ENCODE measurements at places on chromosomes 16 and 17. TPM values are rescaled to one million over a fixed set of nuclear protein-coding genes. Genes with fewer than 3 reads are reported as not detected.

The TAC4 gene
- not detected for total RNA-seq

The FOXC2 gene
- total RNA-seq: not detected

The PRSS22 gene
- total RNA-seq: 0.21 TPM

The PRSS8 gene
- total RNA-seq: not detected

The TBC1D3K gene
- total RNA-seq: not detected

The G6PC1 gene
- total RNA-seq: not detected

The STAT3 gene
- total RNA-seq: 216 TPM

The FAM83G gene
- 3.0 TPM for total RNA-seq

The HOXB6 gene
- total RNA-seq: not detected

The GCGR gene
- total RNA-seq: not detected
